Naive thymus-derived CD8-positive, alpha-beta T cell (primary cell): ENCODE measurements at places on chromosomes 5 and 9. TPM values are rescaled to one million over a fixed set of nuclear protein-coding genes. Genes with fewer than 3 reads are reported as not detected.

GRCh38 chr5:134000696-134001453, 3.9 kb downstream of the VDAC1 start:
- DNase-seq, result no peak

- DNase-seq, result no peak
Observed at GRCh38 chr5:120388016-120388781, 75.9 kb upstream of the PRR16 start.

- no peak for DNase-seq
Observed at GRCh38 chr5:5387192-5387591, 35.3 kb upstream of the ICE1 start.

DNA sequence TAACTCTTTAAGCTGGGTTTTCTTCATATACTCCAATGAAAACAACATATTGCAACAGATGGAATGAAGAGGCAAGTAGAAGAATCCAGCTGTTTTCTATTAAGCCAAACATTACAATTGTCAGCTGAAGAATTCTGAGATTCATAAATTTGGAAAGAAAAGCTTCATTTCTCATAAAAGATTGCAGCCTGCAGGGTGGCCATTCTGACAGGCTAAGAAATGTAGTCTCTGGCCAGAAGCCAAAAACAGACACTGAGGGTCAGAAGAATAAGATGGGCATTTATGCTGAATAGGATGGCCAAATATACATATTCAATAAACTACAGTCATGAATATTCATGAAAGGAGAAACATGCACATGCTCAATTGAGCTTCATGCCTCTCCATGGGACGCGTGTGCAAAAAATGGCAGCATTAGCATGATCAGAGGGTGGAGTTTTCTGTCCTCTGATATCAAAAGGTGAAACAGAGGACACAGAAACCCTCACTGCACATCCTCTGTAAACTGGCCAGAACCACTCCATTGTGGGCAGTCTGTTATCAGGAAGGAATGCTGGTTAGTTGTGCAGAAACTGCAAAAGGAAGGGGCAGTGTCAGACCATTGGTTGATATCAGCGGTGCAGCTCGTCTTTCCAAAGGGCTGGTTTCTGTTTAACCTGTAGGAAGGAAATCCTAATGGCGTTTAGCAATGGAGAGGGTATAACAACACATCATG, 50.2 kb downstream of the FXN start:
- no peak for DNase-seq

- no peak for DNase-seq
Observed at GRCh38 chr5:82183828-82184227, 94.3 kb downstream of the RPS23 start.

DNA sequence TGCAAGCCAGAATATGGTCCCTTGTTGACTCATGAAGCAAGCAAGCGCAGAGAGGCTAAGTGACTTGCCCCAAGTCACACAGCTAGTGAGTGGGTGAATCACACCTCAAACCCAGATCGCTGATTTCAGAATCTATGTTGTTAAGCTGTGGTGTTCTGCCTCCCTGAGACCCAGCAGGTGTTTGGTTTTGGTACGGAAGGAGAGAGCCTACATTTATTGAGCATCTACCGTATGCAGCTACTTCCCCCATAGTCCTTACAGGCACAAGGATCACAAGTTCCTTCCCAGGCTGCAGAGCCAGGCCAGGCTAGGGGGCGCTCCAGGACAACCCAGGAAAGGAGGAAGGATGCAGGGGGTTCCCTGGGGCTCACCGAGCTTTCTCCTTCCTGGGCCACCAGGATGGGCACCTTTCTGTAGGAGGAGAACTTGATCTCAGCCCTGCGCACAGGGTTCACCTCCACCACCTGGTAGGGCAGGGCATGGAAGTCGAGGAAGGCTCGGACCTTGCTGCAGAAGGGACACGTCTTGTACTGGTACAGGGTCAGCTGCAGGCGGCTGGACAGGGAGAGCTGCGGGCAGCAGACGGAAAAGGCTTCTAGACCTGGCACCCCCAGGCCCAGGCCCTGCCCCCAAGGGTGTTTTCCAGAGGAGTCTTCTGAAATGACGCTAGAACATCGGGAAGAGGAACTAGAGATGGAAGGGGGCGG, 2.5 kb downstream of the PTGES2 start:
- DNase-seq, result no peak

DNA sequence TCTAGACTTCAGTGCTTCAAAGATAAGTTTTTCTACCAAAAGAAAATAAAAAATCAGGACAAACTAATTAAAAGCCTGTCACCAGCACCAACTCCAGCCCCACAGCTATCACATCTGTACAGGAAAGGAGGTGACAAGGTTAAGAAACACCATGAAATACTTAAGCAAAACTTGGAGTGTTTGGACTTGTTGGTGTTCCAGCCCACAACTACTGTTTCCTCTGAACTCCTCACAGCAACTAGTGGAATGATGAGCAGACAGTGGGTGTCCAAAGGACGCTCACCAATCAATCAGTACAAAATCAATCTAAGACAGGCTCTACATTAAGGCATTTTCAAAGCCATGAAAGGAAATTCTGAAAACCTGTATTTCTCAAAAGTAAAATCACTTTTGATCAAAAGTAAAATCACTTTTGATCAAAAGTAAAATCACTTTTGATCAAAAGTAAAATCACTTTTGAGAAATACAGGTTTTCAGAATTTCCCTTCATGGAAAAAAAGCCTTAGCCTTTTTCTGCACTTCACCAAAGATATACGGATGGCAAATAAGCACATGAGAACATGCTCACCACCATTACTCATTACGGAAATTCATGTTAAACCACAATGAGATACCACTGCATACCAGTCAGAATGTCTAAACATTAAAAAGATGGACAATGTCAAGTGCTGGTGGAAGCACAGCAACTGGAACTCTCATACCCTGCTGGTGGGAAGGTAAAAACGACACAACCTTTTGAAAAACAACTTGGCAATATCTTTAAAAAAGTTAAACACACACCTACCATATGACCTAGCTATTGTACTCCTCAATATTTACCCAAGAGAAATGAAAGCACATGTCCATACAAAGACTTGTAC, 79.7 kb downstream of the MED27 start:
- DNase-seq, result no peak

DNA sequence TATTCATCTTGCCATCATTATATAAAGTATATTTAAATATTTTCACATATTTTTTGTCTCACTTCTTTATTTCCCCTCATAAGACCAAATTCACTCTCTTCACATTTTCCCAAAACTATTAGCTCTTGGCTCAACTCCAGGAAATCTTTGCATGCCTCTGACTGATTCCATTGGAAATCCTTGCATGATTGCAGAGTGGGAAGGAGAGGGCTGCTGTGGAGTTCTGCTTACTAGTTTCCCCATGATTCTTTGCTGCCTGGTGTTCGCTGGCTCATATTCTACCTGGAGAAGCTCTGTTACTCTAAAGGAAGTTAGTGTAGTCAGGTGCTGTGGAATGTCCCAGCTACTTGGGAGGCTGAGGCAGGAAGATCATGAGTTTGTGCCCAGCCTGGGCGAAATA, 41.9 kb downstream of the LIX1 start:
- no peak for DNase-seq

- DNase-seq, result no peak
Observed at GRCh38 chr5:54470128-54470527, 14.6 kb downstream of the HSPB3 start.

DNA sequence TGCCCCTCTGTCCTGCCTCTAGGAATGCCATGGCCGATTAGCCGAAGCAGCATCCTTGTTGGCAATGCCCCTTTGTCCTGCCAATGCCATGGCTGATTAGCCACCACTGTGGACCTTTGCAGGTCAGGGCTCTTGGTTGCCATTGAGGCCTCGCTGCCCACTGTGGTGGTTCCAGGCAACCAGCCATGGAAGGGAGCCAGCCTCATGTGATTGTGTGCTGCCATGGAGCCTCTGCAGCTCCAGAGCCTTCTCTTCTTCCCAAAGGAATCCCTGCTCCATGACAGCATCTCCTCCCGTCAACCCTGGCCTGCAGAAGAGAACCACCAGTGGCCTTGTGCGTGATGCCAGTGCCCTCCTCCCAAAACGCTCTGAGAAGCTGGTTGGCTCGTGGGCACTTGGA, 187.0 kb downstream of the CACNA1B start:
- DNase-seq, result no peak

DNA sequence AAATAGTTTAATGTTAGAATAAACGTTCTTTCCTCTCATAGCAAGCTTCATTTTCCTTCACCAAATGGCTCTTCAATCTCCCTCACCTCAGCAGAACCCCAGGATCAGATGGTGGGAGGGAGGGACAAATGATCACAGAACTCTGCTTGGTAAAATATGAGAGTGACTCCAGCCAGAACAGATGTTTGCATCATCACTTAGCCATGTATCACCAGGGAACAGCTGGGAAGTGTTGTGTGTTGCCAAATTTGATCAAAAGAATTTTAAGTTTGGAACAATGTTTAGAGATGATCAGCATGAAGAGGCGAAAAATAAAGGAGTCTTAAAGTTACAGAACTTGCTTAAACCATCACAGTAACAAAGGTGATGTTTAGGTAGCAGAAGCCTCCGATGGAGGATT, 115.7 kb downstream of the FRMD3 start:
- DNase-seq, result no peak

DNA sequence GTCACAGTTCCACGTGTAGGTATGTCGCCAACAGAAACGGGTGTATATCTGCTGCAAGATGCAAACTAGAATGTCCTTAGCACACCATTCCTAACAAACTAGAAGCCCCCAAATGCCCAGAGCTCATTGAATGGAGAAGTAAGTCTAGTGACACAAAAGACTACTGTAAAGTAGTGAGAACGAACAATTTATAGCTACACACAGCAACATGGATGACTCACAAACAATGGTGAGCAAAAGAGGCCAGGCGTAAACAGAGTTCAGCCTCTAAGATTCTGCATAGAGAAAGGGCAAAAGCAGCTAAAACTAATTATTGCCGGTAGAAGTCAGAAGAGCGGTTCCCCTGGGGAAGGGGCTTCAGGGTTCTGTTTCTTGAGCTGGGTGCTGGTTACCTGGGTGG, 74.7 kb downstream of the AMBP start:
- no peak for DNase-seq

DNA sequence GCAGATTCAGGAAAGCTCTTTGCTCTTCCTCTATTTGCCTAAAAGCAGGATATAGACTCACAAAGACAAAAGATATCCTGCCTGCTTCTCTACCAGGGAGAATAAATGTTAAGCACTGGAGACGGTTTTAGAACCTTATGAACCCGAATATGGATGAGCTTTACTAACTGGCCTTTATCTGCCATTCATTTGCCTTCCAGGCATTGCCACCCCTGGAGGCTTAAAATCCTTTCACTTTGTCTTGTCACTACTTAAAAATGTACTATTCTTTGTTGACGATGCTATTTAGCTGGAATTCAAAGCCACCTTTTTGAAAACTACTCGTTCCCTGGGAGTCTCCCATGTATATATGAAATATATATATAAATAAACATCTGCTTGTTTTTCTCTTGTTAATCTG, 23.2 kb upstream of the LVRN start:
- no peak for DNase-seq

DNA sequence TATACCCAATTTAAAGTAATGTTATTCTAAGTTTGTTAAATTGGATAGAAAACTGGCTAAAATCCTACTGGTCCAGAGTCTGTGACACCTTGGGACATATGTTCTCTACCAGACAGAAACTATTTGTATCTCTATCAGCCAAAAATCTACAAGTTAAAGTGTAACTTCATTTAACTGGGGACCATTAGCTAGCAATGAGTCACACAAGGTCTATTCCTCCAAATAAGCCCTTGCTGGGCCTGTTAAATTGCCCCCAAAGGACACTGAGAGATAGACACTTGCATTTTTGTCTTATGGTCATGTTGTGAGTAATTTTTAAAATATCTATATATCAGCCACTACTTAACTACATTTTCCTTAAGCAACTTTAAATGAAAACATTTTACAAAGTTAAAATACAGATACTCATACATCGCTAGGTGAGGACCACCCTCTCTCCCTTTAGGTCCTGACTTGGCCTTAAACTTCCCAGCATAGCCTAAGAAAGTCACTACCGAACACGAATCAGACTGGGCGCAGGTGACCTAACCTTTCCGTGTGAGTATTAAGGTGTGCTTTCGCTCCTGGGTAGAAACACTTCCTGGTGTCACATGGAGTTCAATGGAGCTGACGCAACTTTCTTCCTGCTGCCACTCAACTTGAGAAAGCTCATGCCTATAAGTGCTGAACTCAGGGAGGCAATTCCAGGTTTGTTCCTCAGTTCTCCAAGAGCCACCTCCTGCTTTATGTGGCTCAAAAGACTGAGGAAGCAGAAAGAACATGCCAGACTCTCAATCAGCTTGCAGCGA, 249.1 kb downstream of the DIRAS2 start:
- no peak for DNase-seq

GRCh38 chr5:122053181-122054109, 24.6 kb downstream of the LOX start:
- no peak for DNase-seq

GRCh38 chr9:87957839-87958238, 16.5 kb downstream of the CDK20 start:
- no peak for DNase-seq

GRCh38 chr5:106127341-106127781, 1543.4 kb downstream of the EFNA5 start:
- DNase-seq, result no peak

DNA sequence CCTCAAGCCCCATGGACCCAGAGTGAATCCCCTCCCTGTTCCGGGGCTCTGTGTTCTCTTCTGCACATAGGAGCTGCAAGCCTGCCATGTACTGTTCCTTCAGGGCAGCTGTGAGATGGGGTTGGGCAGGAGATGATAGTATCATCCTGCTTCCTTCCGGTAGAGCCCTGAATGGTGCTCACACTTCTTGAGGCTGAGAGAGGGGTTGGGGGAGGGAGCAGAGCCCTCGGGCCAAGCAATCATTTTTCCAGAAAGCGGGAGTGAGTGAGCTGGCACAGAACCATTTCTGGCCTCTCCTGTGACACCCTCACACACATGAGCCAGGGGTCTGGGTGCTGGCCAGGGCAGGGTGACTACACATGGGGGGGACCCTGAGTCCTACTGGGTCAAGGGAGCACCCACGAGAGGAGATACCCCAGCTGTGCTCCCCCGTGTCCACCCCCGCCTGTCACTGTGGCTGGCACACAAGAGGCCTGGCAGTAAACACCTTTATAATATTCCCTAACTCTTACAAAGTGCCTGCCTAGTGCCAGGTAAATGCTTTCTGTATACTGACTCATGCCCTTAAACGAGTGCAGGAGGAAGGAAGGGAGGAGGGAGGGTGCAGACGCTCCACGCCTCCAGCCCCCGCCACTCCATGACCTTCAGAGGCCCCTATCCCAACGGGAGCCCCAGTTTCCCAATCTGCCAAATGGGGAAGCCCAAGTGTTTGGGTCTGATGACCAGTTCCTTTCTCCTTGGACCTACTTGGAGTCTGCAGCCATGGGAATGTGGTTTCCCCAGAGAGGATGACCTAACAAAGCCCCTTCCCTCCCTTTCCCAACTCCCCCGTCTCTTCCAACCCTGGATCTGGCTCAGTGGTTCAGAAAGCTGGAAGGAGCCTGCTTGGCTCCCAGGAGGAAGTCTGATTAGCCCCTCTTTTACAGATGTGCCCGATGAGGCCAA, 15.5 kb downstream of the AKNA start:
- DNase-seq, result peak; percentile 31

Gene PTGS1
- 0.22 TPM for polyA plus RNA-seq

Gene NUTM2F
- not detected for polyA plus RNA-seq

Gene ARL15
- polyA plus RNA-seq, result 15.2 TPM

Gene LCN6
- not detected for polyA plus RNA-seq

Gene SUSD3
- 208 TPM for polyA plus RNA-seq

Gene PFN3
- polyA plus RNA-seq, result not detected

Gene PCDHGA4
- not detected for polyA plus RNA-seq

Gene GABRA6
- not detected for polyA plus RNA-seq

Gene LOX
- not detected for polyA plus RNA-seq

Gene SPINK13
- polyA plus RNA-seq, result not detected

Gene PTGDS
- polyA plus RNA-seq, result 3.2 TPM

Gene QSOX2
- polyA plus RNA-seq, result 0.86 TPM

Gene ADRA1B
- polyA plus RNA-seq, result not detected
